Stimulated activated CD4-positive, alpha-beta T cell treated with anti-CD3 and anti-CD28 coated beads, Interleukin-1b, Interleukin-23, amount 100 ng/mL, for 1 hour (primary cell): ENCODE measurements at places on chromosomes 7 and 10.

DNA sequence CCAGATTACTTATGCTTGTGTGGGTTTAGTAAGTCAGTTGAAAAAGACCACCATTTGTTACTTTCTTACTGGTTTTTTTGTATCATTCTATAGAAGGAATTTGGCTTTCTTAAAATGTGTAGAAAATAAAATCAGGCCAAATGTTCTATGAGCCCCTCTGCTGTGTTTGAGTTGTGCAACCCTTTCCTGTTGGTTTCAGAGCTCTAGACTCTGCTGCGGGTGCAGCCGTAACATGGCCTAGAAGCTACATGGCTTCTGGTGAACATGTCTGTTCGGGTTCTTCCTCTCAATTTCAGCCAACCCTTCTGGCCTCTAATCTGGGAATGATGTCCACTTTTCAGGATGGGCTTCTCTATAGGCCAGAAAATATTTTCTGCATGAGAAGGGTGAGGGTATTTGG, 56.6 kb upstream of the RAB18 start:
- DNase-seq = no peak

- no peak for DNase-seq
These were observed 3.4 kb upstream of the IL6 start for GRCh38 chr7:22723637-22724036.

- no peak for DNase-seq
These were observed 58.8 kb upstream of the SRRM3 start for GRCh38 chr7:76142861-76143260.

GRCh38 chr10:127293640-127294039, 97.2 kb upstream of the INSYN2A start:
- no peak for DNase-seq

- DNase-seq = no peak
These were observed 20.1 kb upstream of the NMT2 start for GRCh38 chr10:15188603-15189002.

DNA sequence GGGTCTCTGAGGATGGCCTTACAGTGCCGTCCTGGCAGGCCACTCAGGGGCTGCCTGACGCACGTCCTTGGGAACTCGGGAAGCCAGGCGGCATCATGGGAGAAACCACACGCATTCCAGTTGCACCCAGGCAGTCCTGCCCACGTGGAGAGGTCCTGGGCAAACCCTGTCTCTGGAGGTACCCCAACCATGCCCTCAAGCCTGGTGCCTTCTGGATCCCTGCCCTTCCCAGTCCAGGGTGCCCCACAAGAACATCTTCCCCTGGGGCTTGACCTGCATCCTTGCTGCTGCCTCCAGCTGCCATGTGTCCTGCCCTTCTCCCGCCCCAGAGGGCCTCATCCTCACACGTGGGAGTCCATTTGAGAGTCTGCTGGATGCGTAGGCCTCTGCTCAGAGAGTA, 200.3 kb upstream of the PPP2R2D start:
- DNase-seq = no peak

GRCh38 chr10:21976739-21977138, 26.8 kb downstream of the DNAJC1 start:
- DNase-seq = no peak

GRCh38 chr10:79237454-79238157, 109.7 kb upstream of the PPIF start:
- no peak for DNase-seq

- no peak for DNase-seq
These were observed 48.6 kb downstream of the DGKI start for GRCh38 chr7:137798073-137798763.

DNA sequence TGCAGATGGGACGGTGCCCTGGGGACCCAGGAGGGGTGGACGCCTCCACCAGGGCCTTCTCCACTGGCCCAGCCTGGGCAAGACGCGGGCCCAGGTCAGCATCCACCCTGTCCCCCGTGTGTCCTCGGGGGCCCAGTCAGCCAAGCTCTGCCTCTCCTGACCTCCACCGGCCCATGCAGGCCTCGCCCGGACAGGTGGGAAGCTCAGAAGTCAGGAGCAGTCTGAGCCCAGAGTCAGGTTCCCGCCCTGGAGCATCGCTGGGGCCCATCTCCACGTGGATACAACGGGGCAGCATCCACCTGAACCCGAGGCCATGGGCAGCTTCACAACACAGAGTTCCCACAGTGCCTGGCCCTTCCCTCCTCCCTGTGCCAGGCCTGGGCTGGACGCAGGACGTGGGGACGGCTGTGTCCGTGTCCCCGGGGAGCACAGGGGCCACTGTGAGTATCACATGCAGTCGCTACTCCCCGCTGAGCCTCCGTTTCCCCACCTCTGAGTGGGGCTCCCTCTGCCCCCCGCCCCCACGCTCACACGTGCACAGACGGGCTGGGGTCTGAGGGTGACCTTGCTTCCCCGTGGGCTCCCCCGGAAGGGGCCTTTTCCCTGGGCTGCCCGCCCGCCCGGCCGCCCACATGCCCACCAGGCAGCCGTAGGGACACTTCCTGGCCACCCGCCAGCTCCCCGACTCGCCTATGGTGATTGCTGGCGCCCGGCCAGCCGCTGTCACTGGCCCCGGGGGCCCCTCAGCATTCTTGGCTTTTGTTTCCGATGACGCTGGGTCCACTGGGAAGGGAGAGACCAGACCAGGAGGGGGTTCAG, 64.3 kb downstream of the PDGFA start:
- no peak for DNase-seq

GRCh38 chr7:116161728-116162127, 48.6 kb upstream of the TES start:
- DNase-seq = no peak

DNA sequence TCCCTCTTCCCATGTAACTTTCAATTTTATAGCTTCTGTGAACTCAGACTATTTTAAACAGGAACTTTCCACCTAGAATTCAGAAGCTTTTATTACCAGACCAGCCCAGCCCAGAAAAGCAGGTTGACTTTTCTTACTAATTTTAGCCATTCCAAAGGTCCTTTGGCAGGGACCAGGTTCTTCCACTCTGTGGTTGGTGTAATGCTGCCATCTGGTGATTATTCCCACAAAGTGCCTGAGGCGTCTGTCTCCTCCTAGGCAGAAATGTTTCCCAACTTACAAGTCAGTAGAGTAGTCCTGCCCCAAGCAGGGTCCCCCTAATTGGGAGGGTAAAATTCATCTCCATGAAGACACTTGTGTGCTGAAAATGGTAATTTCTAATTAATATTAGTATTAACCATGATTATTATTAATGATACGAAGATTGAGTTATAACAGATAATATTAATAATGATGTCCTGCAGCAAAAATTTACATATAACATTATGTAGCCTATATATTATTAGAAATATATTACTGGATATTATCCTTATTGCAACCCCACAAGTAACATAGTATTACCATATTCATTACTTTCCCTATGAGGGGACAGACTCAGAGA, 53.0 kb upstream of the PPP1R17 start:
- no peak for DNase-seq

DNA sequence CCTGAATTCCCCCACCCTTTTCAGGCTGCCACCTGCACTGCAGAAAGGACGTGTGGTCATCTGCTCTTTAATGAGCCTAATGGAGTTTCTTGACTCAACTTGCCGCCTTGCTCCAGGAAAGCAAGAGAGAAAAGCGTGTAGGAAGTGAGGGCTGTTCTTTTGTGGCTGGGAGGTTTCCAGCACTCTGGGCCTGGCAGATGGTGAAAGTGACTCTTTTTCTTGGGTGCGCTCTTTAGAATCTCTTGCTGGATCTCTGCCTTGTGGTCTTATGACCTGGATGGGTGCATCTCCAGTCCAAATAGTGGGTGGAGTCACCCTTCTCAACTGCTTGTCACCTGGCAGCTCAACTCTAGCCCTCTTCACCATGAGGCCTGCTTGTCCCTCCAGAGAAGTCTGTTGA, 244.0 kb downstream of the SORCS1 start:
- DNase-seq = no peak

GRCh38 chr10:4028027-4028471, 243.0 kb upstream of the KLF6 start:
- DNase-seq = no peak

DNA sequence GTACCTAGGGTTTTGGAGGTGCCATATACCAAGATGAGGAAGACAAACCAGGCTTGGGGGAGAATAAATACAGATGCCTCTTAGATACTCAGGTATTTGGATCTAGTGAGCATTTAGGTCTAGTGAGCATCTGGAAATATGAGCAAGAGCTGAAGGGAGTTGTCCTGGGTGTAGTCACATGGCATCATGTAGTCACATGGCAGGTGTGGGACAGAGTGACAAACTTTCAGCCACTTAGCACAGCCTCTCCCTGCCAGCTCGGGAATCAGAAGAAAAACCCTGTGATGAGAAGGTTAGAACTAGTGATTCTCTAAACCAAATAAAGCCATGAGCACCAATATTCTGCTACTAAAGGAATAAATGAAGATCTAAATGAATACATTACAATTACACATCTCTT, 24.3 kb downstream of the RGR start:
- no peak for DNase-seq

DNA sequence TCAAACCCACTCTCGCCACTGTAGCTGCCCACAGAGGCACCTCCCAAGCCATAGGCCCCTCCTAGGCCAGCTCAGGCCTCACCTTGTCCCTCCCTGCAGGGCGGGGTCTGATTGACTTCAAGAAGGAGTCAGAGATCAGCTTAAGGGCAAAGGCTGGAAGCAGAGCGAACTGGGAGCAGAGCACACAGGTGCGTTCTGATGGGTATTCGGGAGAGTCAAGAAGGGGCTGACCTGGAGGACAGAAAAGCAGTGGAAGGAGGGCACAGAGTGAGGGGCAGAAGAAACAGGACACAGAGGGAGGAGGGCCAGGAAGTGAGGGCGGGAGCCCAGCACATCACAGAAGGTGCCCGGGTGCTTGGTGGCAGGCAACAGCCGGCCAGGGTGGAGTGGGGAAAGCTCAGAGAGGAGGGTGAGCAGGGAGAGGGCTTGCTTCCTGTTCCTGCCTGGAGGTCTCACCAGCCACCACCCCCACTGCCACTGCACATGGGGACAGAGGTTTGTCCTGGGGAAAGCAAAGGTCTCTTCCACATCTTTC, at the start of gene AOC1:
Gene AOC1 (plus strand): TSS at position 147 of the 535 bp plus-strand sequence. CDS start 3,954 bp downstream, outside the sequence.
- DNase-seq = no peak

- DNase-seq = no peak
These were observed 14.2 kb upstream of the PDCD4 start for GRCh38 chr10:110857265-110858171.

DNA sequence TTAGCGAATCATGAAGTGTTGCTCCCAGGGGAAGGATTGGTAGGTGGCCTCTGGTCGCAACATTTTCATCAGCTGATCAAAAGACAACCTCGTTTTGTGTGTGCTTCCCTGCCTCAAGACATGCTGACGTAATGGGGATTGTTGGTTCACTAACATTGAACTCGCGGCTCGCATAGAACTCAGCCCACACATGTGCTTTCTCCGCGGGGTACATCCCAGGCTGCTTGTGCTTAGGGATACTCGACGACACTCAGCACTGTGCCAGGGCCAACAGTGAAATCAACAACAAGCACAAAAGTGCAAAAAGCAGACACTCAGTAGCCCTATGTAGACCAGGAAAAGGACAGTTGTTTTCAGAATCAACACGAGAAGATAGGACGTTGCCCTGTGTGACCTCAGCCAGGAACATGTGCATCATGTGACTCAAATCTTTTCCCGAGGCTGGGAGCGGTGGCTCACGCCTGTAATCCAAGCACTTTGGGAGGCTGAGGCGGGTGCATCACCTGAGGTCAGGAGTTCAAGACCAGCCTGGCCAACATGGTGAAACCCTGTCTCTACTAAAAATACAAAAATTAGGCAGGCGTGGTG, 20.8 kb downstream of the WIPI2 start:
- no peak for DNase-seq

DNA sequence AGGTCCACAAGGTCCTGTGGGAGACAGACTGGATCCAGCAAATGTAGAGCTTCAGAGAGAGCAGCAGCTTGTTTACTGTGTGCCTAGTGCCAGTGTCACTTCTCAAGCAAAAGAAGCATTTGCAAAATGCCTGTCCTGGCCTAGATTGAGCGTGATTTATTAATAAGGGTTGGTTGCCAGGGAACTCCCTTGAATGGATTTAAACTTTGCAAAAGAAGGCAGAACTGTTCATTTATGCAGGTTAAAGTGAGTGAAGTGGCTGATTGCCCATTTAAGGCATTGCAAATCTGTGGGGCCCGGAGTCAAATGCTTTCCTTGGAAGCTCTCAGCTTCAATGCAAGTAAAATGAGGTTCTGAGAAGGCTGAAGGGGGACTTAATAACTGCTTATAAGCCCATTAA, 71.3 kb downstream of the CDHR3 start:
- DNase-seq = no peak

- DNase-seq = no peak
These were observed 112.5 kb downstream of the DOCK1 start for GRCh38 chr10:127017541-127018297.

- no peak for DNase-seq
These were observed 63.7 kb downstream of the TSPAN12 start for GRCh38 chr7:120794106-120794729.

GRCh38 chr10:88286030-88286429, 297.1 kb downstream of the RNLS start:
- DNase-seq = no peak

DNA sequence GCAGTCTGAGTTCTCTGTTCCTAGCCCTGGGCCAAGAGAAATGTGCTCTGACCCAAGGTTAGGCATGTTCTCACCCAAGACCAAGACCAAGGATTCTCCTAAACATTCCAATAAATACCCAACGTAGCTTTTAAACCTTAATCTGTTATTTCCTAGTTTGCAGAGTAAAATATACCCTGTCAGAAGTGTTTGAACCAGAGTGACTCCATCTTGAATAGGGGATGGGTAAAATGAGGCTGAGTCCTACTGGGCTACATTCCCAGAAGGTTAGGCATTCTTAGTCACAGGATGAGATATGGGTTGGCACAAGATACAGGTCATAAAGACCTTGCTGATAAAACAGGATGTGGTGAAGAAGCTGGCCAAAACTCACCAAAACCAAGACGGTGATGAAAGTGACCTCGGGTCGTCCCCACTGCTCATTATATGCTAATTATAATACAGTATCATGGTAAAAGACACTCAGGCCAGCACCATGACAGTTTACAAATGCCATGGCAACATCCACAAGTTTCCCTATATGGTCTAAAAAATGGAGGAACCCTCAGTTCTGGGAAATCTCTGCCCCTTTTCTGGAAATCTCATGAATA, 27.7 kb downstream of the PLXNA4 start:
- DNase-seq = no peak

- DNase-seq = no peak
These were observed 313.5 kb downstream of the WDR37 start for GRCh38 chr10:1369665-1370064.

- DNase-seq = no peak
These were observed 920.8 kb upstream of the CELF2 start for GRCh38 chr10:10096898-10097297.

- no peak for DNase-seq
These were observed 1.4 kb upstream of the ZYX start for GRCh38 chr7:143379611-143380259.

GRCh38 chr7:100964630-100965029, 4.7 kb upstream of the MUC12 start:
- DNase-seq = no peak

- DNase-seq = no peak
These were observed 44.6 kb upstream of the ANAPC16 start for GRCh38 chr10:72171175-72171630.

- DNase-seq = no peak
These were observed 39.1 kb downstream of the KCNH2 start for GRCh38 chr7:150939052-150939451.

- DNase-seq = no peak
These were observed 1.3 kb downstream of the CUL1 start for GRCh38 chr7:148699782-148700629.

GRCh38 chr10:48480397-48481374, 124.2 kb downstream of the ARHGAP22 start:
- no peak for DNase-seq
